Activated gamma-delta T cell treated with Interleukin-2 at 50 U/mL for 16 hours (primary cell): ENCODE measurements at places on chromosomes 3 and 15.

DNA sequence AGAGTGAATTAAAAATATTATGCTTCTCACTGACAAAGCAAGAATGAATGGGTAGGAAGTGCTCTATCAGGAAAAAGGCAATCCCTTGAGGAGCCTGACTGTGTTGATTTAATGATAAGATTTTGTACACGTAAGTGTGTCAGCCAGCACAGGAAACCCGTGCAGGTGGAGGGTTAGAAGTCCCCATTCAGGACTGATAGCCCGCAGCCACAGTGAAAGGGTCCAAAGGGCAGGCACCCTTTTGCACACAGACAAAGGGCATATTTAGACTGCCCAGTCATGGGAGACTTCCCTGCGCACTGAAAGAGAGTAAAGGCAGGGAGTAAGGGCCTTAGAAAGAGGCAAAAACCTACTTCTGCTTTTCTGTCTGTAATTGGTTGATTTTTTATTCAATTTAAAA lies 26.4 kb upstream of the SKIL start:
- DNase-seq, result no peak

DNA sequence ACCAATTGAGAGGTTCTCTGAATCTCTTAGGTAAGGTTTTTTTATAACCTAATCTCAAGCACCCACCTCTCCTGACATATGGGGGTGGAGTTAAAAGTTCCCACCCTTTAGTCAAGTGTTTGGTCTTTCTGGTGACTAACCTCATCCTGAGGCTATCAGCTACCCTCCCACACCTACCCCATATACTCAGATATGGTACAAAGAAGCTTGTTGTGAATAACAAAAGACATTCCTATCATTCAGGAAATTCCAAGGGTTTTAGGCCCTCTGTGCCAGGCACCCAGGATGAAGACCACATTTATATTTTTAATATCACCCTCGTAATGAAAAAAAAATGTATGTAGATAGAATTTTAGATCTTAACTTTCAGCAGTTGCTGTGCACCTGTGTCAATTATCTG lies 9.0 kb downstream of the CHMP2B start:
- DNase-seq, result no peak

DNA sequence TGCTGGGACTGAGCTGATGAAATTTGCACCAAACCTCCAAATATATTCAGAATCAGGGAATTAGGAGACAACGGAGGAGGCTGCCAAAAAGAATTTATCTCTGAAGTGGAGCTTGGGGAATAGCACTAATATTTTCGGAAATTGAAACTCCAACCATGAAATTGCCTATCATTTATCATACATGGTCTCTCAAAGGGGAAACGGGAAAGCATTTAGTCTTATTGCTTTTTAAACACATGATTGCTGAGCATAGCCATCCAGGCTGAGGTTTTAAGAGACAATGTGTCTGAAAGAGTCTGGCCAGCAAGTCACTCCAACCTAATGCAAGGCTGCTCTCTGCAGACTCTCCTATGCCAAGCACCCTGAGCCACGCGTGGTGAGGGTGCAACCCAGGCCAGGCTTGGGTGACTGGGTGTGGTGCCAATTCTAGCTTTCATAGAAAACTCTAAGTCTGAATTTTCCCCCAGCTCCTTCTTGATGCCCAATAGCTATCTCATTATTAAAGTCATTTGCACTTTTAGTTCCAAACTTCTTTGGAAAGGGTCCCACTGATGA lies 200.2 kb downstream of the RPLP1 start:
- DNase-seq, result no peak

- no peak for DNase-seq
Observed at GRCh38 chr3:42497009-42497731, 5.3 kb upstream of the VIPR1 start.

GRCh38 chr3:132488151-132488550 lies 70.8 kb downstream of the DNAJC13 start:
- DNase-seq, result no peak
